ENCODE measurements at places on chromosomes 13 and 19. TPM values are rescaled to one million over a fixed set of nuclear protein-coding genes. Genes with fewer than 3 reads are reported as not detected.
A peak's percentile ranks its signal among the peaks of the same experiment; 100 is the strongest.

GRCh38 chr13:21590231-21590630, 13.7 kb downstream of the MICU2 start:
- DNase-seq = no peak

- DNase-seq = no peak
These were observed 31.6 kb upstream of the POP4 start for GRCh38 chr19:29574510-29574909.

- DNase-seq = no peak
These were observed 91.1 kb downstream of the RNASEH2B start for GRCh38 chr13:51000571-51001260.

- DNase-seq = no peak
These were observed 53.3 kb upstream of the SLC7A1 start for GRCh38 chr13:29648760-29649159.

- no peak for DNase-seq
These were observed 85.7 kb upstream of the WASF3 start for GRCh38 chr13:26471807-26472206.

GRCh38 chr19:15479391-15480345, at the start of gene PGLYRP2:
Gene PGLYRP2, minus strand, starts transcription at chr19:15479501. Its CDS starts 130 bp downstream, at chr19:15479371.
- no peak for DNase-seq

GRCh38 chr13:60158321-60158801, 5.4 kb downstream of the DIAPH3 start:
- no peak for DNase-seq

DNA sequence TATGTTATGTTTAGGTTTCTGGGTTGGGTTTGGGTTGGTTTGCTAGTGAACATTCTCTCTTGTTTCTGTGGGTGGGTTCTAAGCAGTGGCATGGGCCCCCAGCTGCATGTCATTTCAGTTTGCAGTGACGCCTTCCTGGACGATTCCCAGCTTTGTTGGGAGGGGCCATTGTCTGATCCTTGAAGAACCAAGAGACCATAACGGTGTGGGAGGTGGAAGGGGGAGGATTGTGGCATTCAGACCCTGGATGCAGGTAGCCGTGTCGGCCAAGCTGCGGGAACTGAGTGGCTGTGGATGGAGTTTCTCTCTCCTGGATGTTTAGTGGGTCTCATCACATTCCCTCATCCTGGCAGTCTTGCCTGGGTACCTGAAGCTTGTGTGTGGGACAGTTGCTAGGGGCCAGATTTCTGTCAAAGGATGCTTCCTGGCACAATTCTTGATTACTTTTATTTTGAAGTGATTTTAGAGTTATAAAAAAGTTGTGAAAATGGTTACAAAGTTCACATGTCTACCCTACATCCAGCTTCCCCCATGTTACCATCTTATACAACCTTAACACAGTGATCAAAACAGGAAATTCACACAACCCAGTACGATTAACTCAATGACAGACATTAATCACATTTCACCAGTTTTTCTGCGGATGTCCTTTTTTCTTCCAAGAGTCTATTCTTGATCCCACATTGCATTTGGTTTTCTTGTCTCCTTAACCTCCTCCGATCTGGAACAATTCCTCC, 123.8 kb downstream of the SIPA1L3 start:
- no peak for DNase-seq

DNA sequence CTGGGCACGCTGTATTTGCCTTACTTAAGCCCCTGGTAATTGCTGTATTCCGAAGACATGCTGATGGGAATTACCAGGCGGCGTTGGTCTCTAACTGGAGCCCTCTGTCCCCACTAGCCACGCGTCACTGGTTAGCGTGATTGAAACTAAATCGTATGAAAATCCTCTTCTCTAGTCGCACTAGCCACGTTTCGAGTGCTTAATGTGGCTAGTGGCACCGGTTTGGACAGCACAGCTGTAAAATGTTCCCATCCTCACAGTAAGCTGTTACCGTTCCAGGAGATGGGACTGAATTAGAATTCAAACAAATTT, 676 bp downstream of the BRCA2 start:
- DNase-seq = no peak

DNA sequence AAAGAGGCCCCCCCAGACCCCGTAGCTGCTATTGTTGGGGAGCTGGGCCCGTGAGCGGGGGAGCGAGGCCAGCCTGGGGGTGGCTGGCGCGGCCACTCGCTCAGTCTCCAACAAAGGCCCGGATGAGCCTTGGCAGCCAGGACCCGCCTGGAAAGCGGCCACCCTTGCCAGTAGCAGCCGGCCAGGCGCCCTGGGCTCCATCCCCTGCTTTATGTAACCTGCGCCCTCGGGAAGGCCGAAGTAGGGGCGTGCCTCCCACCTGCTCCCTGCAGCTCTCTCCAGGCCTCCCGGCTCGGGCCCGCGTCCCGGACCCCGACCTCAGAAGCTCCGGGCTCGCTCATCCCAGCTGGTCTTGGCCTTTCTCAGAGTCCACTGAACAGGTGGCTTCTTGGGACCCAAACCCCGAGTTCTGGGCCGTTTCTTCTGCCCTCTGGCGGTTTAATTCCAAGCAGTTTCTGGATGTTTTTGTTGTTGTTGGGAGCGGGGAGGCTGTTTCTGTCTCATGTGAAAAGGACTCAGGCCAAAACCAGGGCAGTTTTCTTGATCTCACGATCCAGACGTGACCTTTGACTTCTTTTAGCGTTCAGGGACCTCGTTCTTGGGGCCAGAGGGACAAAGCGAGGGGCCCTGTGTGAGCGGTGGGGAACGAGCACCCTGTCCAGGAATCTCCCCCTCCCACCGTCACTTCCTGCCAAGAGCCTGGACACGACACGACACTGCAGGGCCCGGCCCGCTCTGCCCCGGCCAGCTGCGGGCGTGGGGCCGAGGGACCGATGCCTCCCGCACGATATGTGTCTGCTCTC, 1.2 kb downstream of the CDC34 start:
- DNase-seq = peak; percentile 92

DNA sequence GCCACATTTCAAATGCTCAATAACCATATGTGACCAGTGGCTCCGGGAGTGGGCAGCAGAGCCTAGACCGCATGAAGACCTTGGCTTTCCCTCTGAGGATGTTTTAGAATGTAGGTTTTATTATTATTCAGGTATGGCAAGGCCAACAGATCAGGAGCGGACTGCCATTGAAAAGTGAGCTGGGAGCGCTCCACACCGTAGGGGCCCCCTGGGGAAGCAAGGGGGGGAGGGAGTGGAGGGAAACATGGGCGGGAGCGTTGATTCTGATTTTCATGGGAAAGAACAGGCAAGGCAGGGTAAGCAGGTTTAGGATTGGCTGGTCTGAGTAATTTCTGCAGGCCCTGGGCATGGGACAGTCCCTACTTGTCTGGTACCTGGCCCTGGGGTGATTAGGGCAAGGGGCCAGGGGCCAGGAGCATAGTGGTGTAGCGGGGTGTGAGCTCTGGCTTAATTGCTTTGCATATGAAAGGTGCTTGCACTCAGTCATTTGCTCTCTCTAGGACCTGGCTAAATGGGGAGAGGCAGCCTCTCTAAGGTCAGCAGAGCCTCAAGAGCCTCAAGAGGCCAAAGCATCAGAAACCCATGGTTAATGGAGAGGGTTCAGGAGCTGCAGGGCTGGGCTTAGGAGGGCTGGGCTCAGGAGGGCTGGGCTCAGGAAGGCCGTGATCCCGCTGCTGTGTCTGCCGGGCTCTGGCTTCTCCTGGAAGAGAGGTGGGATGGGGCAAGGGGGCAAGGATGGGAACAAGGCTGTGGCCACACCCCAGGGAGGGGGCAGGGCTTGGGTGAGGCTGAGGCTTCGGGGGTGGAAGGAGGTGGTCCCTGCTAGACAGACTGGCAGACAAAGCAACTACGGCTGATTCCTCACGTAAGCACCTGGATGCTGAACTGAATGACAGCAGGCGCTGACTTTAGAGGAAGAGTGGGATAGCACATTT, 82.0 kb upstream of the WASF3 start:
- no peak for DNase-seq

DNA sequence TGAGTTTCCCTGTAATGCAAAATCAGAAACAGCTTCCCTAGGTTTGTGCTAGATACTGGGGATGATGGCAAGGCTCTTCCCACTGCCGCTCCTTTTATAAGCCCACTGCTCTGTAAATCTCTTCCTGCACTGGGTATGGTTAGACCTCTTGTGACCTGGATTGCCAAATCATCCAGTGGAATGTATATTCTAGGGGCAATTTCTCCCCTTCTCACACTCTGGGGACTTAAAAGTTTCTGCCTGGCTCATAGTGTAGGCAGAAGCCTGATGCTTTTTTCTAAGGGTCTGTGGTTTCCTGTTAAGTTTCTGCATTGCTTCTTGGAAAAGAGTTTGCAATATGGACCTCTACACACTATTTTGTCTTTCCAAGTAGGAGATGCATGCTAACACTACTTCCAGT, 1582.0 kb upstream of the PCDH20 start:
- no peak for DNase-seq

- no peak for DNase-seq
These were observed 13.5 kb downstream of the ARRDC5 start for GRCh38 chr19:4889034-4889815.

- DNase-seq = no peak
These were observed 186.2 kb upstream of the GPR12 start for GRCh38 chr13:26946684-26947343.

- no peak for DNase-seq
These were observed 133.6 kb downstream of the STK24 start for GRCh38 chr13:98443329-98443728.

GRCh38 chr19:2235381-2236063, 607 bp downstream of the PLEKHJ1 start:
- no peak for DNase-seq

GRCh38 chr13:85529218-85529594, 270.0 kb downstream of the SLITRK6 start:
- no peak for DNase-seq

- DNase-seq = no peak
These were observed 256.0 kb upstream of the IRS2 start for GRCh38 chr13:110042253-110042950.

- peak; percentile 88 for DNase-seq
These were observed 7.3 kb downstream of the ELOF1 start for GRCh38 chr19:11551603-11552235.

DNA sequence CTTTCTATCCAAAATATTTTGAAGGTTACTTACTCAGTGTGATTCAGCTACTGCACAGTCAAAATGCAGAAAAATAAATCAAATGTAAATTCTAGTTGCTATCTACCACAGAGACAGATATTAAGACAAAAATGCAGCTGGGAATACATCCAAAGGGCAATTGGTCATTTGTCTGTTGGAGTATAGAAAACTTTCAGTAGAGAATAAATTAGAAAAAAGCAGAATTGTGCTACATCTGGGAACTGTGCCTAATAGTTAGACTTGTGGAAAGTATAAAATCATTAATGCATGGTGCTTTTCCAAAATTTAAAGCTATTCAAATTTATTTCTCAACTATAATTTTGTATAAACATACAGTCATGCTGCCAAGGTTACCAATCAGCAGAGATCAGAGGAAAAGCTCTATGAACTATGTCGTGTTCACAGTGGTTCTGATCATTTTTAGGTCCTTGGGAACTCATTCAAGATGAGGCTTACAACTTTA, 1635.8 kb downstream of the PCDH9 start:
- DNase-seq = no peak

- DNase-seq = no peak
These were observed 266.2 kb downstream of the KCTD12 start for GRCh38 chr13:76620036-76620435.

- DNase-seq = no peak
These were observed 4.9 kb downstream of the PCDH20 start for GRCh38 chr13:61410669-61411297.

- DNase-seq = no peak
These were observed 112.6 kb downstream of the LIG4 start for GRCh38 chr13:108102771-108103170.

DNA sequence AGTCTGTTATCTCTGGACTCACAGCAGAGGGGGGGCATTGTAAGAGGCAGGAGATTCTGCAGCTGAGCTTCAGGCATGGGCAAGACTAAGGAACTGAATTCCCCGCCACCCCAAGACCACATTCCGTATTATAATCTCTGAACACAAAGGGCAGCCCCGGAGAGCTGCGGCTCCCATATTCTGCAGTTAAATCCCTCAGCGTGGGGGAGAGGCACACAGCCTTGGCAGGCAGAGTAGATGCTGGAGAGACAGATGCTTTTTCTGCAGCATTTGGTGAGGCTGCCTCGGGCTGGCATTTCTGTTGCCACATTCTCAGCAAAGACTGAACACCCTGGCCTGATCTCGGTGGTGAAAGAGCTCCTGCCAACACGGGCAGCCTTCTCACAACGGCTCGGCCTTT, 12.9 kb downstream of the CHAF1A start:
- DNase-seq = no peak

DNA sequence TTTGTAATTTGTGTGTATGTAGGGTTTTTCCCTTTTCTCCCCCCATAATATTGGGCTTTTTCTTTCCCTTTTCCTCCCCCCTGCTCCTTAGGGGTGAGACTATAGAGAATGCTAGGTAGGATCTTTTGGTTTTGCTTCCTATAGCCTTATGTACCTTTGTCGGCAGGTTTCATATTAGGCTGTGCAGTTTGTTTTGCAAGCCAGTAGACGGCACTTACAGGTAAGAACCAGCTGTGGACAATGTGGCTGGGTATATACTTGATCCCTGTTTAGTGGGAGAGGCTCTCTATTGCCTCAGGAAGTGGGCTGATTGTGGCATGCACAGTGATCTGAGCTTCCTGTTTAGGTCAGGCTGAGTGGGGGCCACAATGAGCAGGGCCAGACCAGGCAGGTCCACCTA, 359.2 kb upstream of the OBI1 start:
- DNase-seq = no peak

GRCh38 chr13:79317856-79318255, 88.2 kb downstream of the RBM26 start:
- DNase-seq = no peak

DNA sequence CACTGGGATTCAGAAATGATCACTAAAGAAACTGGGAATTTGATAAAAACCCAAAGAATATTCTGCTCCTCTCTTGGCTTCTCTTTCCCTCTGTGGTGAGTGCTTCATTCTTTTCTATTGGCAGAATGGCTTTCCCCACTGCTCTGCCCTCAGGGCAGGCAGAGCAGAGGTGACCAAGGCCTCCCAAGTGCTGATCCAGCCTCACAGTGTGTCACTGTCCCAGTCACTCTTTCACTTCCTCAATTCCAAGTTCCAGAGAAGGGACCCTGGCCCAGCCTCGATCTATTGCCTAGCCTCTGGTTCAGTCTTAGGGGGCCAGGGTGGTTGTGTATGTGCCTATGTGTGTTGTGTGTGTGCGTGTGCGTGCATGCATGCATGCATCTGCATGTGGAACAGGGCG, 180.6 kb upstream of the TMTC4 start:
- DNase-seq = no peak

GRCh38 chr13:25602176-25602575, 230.4 kb downstream of the ATP8A2 start:
- no peak for DNase-seq

The MAN2B1 gene
- total RNA-seq = 57.2 TPM

The POLR2I gene
- total RNA-seq = 43.9 TPM

The PPP2R1A gene
- total RNA-seq = 164 TPM

The CEACAM3 gene
- 0.71 TPM for total RNA-seq

The SBK2 gene
- total RNA-seq = not detected

The LYPD3 gene
- total RNA-seq = 0.52 TPM

The TPTE2 gene
- total RNA-seq = not detected

The KCNK6 gene
- 14.5 TPM for total RNA-seq

The KLHL1 gene
- total RNA-seq = not detected
